ENCODE measurements at places on chromosomes 2 and 18.

GRCh38 chr2:187569042-187569441 is 14.8 kb upstream of the TFPI start:
- DNase-seq, result no peak

DNA sequence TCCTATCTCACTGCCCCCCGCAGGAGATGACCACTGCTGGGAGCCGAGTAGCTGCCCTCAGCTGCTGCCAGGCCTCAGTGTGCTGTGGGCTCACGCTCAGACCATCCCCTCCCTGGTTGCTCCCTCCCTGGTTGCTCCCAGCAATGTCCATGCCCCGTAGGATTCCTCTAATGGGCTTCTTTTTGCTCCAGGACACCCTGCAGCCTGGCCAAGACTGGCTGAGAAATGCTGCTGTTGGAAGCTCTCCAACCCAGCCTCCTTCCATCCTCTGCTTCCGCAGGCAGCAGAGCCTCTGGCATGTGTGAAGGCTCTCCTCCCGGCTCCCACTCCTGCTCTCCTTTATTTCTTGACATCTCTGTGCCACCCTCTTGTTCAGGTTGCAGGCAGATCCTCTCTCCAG is 48.6 kb downstream of the SOX11 start:
- no peak for DNase-seq

GRCh38 chr2:72291059-72291458 is 143.4 kb upstream of the CYP26B1 start:
- DNase-seq, result no peak

DNA sequence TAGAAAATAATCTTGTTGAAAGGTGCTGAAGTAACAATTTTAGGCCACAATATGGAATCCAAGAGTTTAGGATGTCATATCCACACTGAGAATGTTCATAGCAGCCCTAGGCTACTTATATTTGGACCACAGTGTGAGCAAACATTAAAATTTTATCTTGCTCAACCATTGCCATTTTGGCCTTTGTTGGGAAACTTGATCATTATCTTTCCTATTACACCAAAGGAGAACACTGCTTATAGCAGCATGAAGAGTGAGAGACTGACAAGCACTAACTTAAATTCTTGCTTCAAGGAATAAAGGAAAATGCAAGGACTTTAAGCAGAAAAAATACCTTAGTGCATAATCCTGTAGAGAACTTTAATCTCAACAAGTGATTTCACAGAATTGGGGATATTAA is 86.3 kb upstream of the LRRTM4 start:
- no peak for DNase-seq

DNA sequence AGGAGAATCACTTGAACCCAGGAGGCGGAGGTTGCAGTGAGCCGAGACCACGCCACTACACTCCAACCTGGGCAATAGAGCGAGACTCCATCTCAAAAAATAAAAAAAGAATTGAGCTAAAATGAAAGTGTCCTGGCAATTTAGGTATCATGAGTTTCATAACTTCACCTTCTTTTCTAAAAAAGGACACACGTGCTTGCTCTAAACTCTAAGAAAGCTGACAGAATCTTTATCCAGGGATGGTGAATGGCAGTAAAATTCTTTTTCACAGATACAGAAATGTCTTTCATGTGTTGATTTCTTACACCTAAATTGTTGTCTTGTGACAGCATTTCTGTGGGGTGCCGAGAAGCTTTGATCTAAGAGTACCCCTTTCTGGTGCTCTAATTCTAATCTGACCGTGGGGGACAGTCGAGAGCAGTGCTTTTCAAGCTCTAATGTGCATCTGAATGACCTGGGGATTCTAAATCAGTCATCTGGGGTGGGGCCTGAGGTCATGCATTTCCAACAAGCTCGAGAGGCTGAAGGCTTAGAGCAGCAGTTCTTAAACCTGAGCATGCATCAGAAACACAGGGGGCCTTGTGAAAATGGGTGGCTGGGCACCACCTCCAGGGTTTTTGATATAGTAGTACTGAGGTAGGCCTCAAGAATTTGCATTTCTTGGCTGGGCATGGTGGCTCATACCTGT is 42.1 kb upstream of the REL start:
- no peak for DNase-seq

DNA sequence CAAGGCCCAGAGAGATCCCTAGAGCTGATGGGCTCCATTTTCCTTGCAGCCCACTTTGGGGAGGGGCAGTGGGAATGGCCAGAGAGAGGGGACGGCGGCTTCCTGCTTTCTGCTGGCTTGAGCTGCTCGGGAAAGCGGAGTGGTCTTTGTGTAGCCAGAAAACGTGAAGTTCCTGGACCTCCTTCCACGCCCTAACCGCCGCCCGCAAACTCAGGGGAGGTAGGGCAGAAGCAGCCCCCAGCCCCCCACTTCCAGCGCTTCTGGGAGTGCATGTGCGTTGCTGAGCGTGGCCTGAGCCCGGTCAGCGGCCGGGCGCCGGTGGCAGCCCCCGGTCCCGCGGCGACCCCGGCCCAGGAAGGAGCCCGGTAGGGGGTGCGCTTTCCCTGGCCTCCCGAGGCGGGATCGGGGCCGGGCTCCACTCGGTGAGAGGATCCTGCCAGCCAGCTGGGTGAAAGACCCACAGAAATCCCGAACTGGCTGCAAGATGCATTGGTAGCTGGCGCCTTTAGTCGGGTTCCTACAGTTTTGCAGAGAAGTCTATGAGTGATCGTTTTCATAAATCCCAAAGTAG is 25.3 kb upstream of the BOD1L2 start:
- DNase-seq, result no peak

- no peak for DNase-seq
Observed at GRCh38 chr2:225487878-225488416, 88.4 kb downstream of the NYAP2 start.

- DNase-seq, result no peak
Observed at GRCh38 chr2:106073678-106074406, 120.3 kb downstream of the UXS1 start.

GRCh38 chr18:24613896-24614640 is 153.6 kb downstream of the HRH4 start:
- no peak for DNase-seq

DNA sequence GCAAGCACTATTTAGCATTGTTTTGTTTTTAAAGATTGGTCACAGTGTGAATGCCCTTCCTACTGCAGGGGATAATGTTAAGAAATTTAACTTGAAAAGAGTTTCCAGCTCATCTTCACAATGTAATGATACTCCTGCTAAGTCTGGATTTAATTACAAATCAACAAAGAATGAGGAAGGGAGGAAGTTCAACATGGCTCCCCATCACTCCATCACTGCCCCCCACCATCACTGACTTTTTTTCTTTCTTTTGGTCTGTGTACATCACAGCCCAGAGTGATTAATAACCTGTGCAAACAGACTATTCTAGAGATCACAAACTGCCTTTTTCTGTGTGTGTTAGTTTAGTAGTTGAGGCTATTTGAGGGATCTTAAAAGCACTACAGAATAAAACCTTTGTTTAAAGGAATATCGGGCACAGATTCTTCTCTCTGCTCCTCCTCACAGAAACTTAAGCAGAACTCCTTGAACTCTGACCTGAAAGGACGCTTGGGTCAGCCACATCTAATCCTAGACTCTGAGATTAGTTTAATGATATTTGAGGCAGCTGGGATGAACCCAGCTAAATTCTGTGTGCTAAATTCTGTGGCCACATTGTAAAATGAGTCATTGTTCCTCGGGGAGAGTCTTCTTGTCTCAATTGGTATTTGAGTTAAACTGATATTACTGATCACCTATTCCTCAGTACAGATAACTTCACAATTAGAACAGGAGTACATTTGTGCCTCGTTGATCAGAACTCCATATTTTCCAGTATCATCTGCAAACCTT is 47.8 kb downstream of the SATB2 start:
- DNase-seq, result peak; percentile 46

- no peak for DNase-seq
Observed at GRCh38 chr2:100964222-100964621, 37.9 kb upstream of the RPL31 start.

- DNase-seq, result peak; percentile 48
Observed at GRCh38 chr18:64799376-64799775, 650.5 kb upstream of the LINC00305 start.

DNA sequence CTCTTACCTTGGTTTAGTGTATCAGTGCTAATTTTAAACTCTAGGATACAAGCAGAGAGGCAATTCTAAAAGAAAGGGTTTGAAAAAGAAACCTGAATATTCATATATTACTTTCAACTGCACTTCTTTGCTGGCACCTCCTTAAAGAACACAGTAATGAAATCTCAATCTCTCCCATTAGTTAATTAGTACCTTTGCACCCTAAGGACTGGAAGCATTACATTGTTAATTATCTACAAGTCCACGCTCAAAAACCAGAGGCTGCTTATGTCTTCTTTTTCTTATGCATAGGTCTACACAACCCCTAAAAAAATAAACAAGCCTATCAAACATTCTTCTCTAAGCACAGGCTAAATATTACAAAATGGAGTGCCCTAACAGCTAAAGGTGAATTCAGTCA is 20.2 kb downstream of the EPHA4 start:
- DNase-seq, result no peak

DNA sequence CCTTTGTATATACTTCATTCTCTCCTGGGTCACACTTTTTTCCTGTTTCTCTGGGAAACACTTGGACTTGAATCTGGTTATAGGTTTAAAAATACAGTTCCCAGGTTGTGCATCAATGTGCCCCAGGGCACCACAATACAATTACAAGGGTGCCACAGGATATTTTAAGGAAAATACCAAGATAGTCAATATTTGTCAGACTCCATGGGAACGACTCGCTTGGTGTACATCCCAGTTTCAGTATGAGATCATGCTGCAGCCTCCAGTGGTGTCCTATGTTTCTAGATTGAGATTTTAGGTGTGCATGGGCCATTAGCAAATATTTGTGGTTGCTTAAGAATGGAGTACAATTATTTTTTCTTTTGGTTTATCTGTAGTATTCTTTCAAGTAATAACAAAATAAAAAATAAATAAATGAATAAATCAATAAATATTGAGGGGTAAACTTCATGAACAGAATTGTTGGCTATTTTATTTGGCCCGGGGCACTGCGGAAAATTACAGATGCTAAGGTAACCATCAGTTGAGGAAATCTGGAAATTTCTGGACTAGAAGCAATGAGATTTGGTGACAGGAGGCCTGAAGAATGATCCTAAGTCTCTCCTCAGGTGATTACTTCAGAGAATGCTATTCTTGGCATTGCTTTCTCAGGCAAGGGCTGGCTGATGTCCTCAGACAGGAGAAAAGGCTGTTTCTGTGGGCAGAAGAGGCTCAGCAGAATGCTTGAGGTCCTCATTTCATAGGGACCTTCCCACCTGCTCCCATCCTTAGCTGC is 649.3 kb upstream of the SOX11 start:
- DNase-seq, result peak; percentile 74

DNA sequence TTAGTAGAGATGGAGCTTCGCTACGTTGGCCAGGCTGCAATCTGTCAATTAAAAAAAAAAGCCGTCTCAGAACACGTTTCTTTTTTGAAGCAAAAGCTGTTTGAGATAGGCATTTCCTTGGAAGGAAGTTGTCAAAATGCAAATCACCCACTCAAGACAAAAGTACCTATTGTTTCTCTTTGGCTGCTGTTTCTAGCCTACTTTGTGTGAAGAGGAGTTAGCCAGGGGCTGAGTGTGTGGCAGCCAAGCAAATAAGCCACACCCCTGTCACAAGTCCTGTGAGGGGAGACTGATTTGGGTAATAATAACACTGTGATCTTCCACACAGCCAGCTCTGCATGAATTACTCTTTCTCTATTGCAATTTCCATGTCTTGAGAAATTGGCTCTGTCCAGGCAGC is 47.4 kb upstream of the CDCA7 start:
- no peak for DNase-seq

- no peak for DNase-seq
Observed at GRCh38 chr2:61900281-61900680, 5.2 kb upstream of the COMMD1 start.

GRCh38 chr2:112304298-112304941 is 29.0 kb downstream of the ZC3H6 start:
- no peak for DNase-seq

- DNase-seq, result no peak
Observed at GRCh38 chr2:1747065-1747941, 3.0 kb upstream of the PXDN start.

DNA sequence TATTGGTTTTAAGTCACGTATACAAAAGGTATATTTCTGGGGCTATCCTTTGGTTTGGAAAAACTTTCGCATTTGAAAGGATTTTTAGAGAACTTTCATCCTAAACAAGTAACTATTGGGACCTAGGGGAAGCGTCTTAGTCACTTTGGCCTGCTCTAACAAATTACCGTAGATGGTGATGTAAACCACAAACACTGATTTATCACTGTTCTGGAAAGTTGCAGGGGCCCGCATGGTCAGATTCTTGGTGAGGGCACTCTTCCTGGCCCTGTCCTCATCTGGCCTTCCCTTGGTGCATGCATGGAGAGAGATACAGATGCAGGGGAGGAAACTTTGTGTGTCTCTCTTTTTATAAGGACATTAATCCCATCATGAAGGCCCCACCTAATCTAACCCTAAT is 49.1 kb upstream of the ANKRD62 start:
- DNase-seq, result no peak

DNA sequence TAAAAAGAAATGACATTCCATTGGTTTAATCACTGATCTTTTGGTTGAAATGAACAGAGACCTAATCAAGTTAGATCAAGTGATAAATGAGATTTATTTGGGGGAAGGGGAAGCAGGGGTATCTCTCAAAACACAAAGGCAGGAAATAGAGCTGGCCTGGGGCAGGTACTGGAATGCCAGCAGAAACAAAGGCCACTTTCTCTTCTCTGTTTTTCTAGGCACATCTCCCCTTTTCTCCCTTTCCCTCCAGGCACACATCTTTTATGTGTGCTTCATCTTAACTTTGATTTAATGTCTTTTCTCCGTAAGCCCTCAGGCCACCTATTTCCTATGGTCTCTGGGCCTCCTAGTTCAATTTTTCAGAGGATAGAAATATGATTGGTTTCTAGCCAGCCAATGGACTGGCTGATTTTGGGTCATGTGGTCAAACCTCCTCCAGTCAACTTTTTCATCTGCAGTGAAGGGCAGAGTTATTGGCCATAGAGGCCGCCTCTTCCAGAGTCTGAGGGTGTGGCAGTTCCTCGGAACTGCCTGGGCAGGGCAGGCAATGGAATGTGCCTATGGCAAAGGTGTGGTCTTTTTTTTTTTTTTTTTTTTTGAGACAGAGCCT is 58.9 kb upstream of the FAM136A start:
- no peak for DNase-seq

DNA sequence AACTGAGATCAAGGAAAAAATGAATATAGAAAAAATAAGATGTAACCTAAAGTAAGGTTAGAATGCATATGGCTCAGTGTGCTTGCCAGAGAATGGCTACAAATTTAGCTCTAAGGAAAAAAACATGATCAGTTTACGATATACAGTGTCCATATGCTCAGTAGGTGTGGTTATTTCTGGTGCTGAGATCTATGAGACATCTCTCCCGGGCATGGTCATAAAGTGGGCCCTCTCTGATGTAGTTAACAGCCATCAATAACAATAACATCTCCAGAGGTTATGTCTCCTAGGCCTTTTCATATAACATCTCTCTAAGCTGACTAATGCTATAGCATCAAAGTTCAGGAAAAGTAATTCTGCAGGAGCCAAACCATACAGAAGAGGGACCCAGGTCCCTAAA is 56.3 kb upstream of the UBE2E3 start:
- no peak for DNase-seq

- peak; percentile 95 for DNase-seq
Observed at GRCh38 chr2:104862058-104862941, 8.4 kb downstream of the POU3F3 start.

- no peak for DNase-seq
Observed at GRCh38 chr18:61031626-61032025, 301.6 kb upstream of the CDH20 start.

GRCh38 chr2:237092920-237093781 is 7.5 kb downstream of the COPS8 start:
- DNase-seq, result peak; percentile 30

Data from kidney tubule cell (primary cell).